ENCODE measurements at places on chromosomes 13 and 19.

GRCh38 chr13:30022256-30022655, 171.8 kb upstream of the UBL3 start:
- DNase-seq = no peak

DNA sequence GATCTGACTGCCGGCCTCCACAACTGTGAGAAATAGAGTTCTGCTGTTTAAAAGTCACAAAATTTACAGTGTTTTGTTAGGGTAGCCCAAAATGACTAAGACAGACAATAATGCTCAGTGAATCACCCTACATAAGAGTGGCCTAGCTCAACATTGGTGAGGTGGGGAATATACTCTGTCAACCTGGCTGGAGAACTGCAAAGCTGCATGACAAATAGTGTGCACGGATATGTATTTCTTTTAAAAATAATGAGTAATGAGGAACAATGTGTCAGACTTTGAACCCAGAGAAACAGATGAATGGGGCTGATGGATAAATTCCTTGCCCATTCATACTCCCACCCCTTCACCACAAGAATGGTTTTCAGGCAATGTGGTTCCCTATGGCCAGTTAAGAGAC, 372.4 kb downstream of the SUCLA2 start:
- DNase-seq = no peak

GRCh38 chr19:7428651-7429113, 60.2 kb downstream of the PEX11G start:
- peak; percentile 63 for DNase-seq

DNA sequence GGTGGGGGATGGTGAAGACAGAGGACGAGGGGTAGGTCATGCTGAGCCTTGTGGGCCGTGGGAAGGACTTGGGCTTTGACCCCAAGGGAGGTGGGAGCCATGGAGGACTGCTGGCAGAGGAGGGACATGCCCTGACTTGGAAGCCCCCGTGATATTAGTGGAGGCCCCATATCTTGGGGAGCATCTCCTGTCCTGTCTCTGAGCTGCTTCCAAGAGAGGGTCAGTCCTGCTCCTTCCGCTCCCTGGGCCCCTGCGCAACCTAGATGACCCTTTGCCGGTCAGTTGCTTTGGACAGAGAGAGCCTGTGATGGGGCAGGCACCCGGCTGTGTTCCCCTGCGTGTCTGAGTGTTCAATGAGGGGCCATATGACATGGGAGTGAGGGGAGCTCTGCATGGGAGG, 5.2 kb downstream of the TLE6 start:
- DNase-seq = no peak

DNA sequence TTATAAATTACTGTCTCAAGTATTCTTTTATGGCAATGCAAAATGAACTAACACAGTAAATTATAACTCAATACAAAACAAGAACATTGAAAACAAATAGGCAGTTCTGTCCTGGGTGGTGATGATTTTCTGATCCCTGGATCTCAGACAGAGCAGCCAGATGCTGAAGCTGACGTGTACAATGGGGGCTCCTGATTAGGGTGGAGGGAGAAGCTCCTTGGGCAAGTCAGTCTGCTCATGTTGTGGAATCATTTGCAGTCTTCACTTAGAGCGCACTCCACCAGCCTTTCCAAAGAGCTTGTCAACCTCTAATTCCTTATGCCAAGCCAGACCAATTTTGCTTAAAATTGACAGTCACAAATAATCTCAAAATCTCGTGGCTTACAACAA, 21.6 kb downstream of the FXYD5 start:
- DNase-seq = no peak

DNA sequence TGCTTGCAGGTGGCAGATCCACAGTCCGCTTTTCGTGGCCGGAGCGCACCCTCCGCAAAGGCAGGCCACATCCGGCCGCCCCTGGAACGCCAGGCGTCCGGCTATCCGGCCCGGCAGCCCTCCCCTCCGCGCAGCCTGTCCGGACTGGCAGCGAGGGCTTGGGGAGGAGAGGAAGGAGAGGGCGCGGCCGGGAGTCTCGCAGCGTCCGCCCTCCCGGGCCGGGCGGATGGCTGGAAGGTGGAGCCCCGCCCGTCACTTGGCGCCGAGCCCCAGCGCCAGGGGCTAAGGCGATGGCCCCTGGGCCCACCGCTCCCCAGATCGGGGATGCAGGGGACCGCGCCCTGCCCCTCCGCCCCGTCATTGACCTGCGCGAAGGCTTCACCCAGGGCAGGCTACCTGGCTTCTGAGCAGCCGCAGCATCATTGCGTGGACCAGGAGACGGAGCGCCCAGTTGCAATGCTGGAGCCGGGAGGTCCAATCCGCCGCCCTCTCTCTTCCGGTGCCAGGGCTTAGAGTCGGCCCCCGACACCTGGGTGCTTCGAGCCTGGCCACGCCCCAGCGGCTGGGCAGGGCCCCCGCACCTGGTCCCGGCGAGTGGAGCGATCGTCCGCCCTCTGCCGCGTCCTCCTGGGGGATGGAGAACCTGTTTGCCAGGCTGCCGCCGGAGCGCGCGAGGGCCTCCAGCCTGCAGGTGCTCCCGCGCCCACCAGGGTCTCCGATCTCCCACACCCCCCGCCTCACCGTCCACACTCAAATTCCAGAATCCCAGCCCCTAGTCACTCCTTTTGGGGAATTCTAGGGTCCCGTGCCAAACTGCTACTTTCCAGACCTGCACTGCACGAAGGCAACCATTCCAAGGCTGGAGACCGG, at the start of gene FUT1:
FUT1 (minus strand) TSS at position 146 of the 870 bp plus-strand sequence. CDS start 1,360 bp downstream, outside the sequence.
- DNase-seq = no peak

DNA sequence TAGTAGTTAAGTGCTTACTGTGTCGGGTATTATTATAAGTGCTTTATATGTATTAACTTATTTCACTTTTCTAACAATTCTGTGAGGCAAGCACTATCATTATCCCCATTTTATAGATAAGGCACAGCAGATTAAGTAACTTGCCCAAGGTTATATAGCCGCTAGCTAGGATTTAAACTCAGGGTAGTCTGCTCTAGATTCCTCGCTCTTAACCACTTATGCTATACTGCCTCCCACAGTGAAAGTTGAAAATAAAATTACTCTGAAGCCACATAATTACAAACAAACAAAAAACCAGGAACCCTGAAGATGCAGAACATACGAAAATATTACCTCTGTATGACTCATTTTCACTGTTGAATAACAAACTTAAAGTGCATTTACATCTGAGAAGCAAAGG, 3.9 kb downstream of the TEX30 start:
- DNase-seq = no peak

- DNase-seq = peak; percentile 78
Observed at GRCh38 chr19:40596608-40597328, 4.4 kb upstream of the LTBP4 start.
